Left kidney (tissue), 8 donors: ENCODE measurements at places on chromosomes 1 and 21.

- DNase-seq = no peak
These were observed 33.5 kb upstream of the UTS2 start for GRCh38 chr1:7886405-7886745.

- DNase-seq = no peak
These were observed 29.8 kb upstream of the A3GALT2 start for GRCh38 chr1:33350611-33351280.

DNA sequence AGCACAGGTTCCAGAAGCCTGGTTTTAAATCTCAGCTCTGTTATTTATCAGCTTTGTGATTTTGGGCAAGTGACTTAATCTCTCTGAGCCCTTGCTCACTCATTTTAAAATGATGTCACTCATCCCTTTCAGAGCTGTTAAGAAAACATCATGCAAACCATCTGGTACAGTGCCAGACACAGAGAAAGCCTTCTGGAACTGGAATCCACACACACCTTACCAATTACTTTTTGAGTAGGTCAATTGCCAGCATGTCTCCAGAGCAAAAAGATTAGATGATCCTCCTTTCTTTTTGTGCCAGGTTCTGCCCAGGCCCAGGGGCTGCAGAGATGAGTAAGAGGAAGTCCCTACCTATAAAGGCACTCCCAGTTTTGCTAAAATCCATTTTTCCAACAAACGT lies 61.3 kb downstream of the ROR1 start:
- DNase-seq = no peak

- DNase-seq = no peak
These were observed 180.7 kb downstream of the ADSS2 start for GRCh38 chr1:244271004-244271403.

DNA sequence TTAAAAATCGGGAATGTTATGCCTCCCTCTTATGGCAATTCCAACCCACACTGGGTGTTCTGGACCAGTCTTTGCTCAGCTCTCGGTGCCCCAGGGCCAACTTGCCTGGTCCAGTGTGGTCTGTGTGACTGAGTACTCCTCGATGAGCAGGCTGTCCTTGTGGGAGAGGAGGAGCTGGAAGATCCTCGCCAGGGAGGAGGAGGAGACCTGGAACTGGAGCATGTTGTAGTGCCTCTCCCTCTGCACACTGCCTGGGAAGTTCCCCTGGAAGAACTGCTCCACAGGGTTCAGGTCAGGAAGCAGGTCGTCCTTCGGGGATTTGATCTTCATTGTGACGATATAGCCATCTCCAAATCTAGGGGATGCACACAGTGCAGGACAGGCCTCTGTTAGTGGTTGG lies 88.5 kb upstream of the GCLM start:
- no peak for DNase-seq

DNA sequence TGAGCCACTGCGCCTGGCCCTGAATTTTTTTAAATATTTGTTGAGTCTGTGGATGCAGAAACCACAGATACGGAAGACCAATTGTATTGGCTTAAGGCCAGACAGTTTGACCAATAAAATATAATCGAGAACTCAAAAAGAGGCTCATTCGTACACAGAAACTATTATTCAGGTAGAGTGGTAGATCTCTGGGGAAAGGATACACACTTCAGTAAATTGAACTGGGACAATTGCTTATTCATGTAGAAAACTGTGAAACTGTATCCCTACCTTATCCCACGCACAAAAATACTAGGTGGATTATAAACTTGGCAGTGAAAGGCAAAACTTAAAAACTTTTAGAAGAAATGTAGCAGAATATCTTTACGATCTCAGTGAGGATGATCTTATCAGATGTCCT lies 25.0 kb upstream of the SHE start:
- no peak for DNase-seq

GRCh38 chr1:32612189-32612881 lies 38.0 kb downstream of the ZBTB8OS start:
- DNase-seq = peak; percentile 58

DNA sequence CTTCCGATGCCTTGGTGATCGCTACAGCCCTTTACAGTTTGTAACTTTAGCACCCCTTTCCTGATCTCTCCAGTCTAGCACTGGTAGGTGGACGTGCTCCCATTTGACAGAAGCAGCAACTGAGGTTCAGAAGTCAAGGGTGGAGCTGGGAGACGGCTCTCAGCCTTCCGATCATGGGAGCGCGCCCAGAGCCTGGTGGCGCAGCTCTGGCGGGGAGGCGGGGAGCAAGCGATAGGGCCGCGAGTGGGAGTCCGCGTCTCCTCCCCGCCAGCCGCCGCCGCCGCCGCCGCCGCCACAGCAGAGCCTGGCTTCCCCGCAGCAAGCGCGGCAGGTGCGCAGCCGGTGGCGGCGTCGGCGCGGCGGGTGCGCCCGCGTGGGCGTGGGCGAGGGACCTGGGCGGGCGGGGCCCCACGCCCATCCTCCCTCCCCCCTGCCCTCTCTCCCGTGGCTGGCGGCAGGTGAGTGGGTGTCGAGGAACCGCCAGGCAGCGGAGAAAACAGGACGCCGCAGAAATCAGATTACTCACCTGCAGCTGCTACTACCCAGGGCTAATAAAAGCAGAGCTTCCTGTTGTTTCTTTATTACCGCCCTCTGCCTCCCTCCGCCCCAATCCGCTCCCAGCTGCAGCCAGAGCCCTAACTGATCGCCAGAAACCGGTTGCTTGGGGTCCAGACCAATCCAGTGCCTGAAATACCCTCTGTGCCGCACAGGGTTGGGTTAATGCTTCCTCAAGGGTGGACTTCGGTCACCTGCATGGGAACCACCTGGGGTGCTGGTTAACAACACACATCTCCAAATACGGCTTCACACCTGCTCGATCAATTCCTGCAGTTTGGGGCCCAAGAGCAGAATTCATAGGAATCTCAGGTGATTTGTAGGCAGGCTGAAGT lies 60.2 kb upstream of the ID3 start:
- no peak for DNase-seq

DNA sequence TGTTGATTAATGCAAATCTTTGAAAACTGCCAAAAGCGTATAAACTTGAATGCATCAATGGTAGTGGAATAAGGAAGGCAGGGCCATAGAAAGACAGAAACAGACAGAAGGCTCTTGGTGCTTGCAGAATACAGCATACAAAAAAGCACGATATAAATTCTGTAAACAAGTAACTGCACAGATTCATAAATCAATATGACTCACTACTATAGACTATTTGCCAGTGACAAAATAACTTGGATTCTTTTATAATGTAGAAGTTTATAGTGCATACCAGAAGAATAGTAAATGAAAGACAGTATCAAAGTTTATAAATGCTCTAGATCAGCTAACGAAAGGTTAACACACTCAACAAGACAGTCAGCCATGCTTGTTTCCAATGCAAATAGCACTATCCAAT lies 349.6 kb downstream of the PTBP2 start:
- DNase-seq = no peak

DNA sequence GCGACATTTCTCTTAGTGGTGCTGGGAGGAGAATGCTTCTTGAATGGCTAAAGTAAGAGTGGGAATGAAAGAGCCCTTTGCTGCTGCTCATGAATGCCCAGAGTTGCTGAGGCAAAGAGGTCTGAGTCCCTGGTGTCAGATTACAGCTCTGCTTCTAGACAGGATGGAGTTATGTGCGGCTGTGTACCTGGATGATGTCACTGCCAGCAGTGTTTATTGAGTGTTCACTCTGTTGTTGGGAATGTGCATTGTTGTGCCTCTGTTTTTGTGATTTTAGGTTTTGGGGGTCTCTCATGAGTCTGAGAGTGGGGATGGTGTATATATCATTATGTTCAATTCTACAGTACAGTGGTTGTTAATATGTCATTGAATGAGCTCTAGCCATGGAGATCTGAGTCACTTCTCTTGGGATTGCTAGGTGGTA lies 2.7 kb downstream of the CDC14A start:
- peak; percentile 82 for DNase-seq

DNA sequence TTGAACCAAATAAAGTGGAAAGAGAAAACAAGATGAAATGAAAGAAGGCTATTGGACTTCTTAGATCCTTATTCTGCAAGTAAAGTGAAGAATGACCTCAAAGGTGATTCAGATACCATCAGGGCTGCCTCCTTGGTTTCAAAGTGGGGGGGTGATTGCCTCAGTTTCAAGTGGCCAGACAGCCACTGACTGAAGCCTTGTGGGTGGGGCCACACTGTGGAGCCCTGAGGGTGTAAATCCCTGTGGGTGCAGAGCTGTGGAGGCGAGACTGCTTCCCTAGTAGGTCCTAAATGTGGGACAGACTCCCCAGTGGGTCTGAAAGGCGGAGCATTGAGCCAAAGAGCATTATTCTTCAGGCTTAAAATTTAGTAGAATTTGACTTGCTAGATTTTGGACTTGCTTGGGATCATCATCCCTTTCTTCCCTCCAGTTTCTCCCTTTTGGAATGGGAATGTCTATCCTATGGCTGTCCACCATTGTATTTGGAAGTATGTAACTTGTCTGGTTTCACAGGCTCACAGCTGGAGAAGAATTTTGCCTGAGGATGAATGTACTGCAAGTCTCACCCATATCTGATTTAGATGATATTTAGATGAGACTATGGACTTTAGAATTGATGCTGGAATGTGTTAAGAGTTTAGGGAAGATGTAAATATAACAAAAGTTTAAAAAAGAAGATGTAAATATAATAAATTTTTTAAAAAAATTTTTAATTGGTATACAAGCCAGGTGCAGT lies 71.6 kb upstream of the SOX13 start:
- DNase-seq = no peak

DNA sequence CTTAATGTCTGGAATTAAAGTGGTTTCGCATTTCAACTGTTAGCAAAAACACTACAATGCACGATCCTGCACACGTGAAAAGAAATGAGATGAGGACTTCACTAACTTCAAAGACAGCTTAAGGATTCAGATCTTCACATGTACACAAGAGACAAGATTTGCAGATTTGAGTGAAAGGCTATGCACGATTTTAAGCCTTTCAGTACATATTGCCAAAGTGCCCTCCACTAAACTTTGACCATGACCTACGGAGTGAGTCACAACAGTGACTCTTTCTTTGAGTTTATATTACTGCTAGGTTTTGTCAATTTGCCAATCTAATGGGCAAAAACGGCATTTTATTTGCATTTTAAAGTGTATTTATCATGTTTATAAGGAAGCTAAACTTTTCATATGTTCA lies 41.2 kb upstream of the CR1L start:
- no peak for DNase-seq

- no peak for DNase-seq
These were observed 9.2 kb downstream of the PADI2 start for GRCh38 chr1:17109892-17110554.

DNA sequence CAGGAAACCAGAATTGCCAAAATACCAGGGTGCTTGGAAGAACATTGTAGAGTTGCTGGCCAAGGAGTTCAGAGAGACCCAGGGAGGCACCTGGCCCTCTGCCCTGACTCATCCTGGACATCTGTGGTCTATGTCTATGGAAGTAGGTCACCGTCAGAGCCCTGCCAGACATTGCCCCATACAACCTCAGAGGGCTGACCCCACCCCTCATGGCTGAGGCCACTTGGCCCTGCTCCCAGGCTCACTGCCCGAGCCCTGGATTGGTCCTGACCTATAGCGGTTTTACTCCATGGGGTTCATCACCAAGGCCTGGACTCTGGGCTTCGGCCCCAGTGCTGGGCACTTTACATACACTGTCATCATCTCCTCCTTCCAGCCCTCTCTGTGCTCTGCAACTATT lies 233.1 kb downstream of the PTPRU start:
- DNase-seq = no peak

DNA sequence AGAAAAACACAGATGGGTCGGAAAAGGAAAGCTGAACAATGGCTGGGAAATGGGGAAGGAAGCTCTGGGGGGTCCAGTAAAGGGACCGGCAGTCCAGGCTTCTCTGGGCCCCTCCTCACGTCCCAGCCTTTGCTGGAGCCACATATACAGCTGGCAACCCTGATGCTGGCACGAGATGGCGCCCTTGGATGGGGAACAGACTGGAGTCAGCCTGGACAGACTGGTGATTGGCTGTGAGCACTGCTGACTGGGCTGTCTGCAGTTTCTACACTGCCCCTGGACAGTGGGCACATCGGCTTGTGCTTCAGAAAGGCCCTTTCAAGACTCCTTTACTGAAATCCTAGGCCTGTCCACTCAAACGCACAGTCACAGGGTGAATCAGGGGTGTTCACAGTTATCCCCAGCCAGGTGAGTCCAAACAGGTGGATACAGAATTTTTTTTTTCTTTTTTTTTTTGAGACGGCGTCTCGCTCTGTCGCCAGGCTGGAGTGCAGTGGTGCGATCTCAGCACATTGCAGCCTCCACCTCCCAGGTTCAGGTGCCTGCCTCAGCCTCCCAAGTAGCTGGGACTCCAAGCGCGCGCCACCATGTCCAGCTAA lies 31.1 kb upstream of the ZBTB40 start:
- peak; percentile 69 for DNase-seq

DNA sequence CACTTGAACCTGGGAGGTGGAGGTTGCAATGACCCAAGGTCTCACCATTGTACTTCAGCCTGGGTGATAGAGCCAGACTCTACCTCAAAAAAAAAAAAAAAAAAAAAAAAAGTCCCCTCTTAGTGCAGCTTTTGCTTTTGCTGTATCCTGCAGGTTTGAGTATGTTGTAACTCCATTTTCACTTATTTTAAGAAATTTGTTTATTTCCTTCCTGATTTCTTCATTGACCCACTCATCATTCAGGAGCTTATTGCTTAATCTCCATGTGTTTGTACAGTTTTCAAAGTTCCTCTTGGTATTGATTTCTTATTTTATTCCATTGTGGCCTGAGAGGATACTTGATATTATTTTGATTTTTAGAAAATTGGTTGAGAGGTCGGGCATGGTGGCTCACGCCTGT lies 50.9 kb upstream of the AK4 start:
- DNase-seq = no peak

DNA sequence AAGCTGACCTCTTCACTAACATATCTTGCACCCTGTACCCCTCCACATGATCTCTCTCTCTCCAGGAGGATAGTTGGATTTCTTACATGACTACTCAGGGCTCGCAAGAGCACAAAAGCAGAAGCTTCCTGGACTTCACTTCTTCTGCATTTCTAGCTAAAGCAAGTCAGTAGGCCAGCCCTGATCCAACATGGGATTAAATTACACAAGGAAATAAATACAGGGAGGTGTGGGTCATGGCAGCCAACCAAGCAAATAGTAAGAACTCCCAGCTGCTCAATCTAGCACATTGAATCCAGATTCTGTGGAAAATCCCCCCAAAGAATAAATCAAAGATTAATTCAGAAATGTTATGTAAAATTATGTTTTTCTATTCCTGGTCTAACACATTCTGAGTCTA lies 33.3 kb downstream of the KLHDC7A start:
- DNase-seq = no peak

DNA sequence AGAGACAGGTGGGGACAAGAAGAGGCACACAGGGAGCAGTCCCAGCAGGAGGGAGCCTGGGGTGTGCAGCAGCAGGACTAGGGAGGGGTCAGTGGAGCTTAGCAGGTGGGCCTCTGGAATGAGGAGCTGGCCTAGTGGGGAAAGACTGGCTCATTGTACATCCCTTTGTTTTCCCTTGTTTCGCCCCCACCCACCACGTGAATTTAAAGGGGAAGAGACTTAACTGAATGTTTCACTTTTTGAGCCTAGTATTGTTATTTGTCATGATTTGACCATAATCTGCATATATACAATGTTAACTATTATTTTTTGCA lies 181.7 kb downstream of the DHRS3 start:
- no peak for DNase-seq

GRCh38 chr1:64822621-64823020 lies 77.7 kb downstream of the RAVER2 start:
- DNase-seq = no peak

- no peak for DNase-seq
These were observed 10.7 kb upstream of the GPR153 start for GRCh38 chr1:6271554-6271953.
